ENCODE measurements at places on chromosomes 6 and 20.

DNA sequence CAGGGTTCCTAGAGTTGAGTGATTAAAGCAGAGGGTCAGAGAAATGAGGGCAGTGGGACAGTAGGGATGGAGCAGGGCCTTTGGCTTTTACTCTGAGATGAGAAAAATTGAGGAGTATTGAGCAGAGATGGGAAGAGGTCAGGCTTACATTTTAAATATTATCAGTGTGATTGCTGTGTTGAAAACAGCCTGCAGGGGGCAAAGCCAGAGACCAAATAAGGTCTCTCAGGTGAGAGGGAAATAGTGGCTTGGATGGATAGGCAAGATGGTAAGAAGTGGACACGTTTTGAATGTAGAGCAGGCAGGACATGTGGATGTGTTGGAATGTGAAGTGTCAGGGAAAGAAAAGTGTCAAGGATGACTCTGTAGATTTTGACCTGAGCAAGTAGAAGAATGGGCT is 105.0 kb upstream of the MAP3K7 start:
- DNase-seq, result no peak

GRCh38 chr20:51750037-51750769 is 18.0 kb downstream of the ATP9A start:
- DNase-seq, result peak; percentile 15

DNA sequence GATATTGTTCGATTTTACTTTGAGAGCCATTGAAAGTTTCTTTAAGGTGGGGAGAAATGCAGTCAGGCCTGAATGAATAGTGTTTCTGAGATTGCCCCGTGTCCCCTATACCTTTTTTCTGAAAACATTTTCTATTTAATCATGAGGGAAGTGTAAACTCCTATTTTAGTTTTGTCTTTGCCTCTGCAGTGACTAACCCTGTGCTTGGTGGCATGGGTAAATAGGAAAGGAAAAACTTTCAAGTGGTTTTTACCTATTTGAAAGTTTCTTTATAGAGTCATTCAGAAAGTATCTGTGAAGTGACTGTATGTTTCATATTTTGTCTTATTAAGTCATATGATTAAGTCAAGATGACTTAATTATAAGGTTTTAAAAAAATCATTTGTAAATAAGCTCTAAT is 14.5 kb downstream of the SNRNP48 start:
- no peak for DNase-seq

DNA sequence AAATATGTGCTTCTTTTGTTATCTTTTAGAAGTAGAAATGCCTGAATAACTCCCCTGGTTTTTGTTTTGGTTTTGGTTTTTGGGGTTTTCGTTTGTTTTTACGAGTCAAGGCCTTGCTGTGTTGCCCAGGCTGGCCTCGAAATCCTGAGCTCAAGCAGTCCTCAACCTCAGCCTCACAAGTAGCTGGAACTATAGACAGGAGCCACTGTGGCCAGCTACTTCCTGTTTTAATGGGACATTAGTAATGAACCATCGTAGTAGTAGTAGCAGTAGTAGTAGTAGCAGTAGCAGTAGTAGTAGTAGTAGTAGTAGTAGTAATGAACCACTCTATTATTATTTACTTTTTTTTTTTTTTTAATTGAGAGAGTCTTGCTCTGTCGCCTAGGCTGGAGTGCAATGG is 66.0 kb downstream of the UBR2 start:
- no peak for DNase-seq

DNA sequence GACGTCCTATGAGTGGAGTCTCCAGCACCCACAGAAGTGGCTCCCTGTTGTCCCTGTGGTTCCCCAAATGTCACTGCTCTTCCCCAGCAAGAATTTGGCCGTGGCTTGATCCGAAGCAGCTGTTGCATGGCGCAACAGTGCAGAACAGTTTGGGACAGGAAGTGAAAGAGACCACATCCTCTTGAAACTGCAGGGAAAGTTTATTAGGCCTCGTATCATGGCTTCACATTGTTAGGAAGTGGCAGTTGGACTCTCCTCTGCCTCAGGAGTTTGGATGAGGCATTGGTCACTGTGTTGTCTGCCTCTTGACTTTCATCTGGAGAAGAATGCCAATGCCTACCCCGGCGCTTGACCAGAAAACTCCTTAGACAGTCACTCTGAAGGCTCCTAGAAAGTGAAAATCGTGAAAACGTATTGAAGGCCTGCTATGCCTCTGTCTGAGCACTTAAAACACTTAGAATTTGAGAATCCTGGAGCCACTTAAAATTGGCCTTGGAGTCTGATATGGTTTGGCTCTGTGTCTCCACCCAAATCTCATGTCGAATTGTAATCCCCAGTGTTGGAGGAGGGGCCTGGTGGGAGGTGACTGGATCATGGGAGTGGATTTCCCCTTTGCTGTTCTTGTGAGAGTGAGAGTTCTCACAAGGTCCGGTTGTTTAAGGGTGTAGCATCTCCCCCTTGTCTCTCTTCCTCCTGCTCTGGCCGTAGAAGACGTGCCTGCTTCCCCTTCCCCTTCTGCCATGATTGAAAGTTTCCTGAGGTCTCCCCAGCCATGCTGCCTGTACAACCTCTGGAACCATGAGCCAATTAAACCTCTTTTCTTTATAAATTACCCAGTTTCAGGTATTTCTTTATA is 334.9 kb upstream of the JARID2 start:
- no peak for DNase-seq

GRCh38 chr6:21115111-21115510 is 478.4 kb upstream of the SOX4 start:
- DNase-seq, result no peak

DNA sequence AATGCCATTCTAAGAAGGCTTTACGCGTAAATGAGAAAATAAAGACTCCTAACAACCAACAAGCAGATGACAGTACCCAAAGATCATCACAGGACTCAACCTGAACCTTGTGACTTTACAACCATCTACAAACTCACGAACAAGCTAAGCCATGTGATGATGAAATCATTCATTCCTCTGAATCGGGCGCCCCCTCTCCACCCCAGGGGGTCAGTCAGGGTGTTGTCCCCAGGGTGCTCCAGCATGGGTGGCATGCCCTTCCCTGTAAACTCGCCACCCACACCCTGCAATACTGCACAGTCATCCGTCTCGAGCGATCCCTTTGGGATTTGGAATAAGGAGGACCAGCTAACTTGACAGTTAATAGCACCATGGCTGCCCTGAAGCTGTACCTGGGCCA is 12.6 kb downstream of the SERPINB6 start:
- no peak for DNase-seq

DNA sequence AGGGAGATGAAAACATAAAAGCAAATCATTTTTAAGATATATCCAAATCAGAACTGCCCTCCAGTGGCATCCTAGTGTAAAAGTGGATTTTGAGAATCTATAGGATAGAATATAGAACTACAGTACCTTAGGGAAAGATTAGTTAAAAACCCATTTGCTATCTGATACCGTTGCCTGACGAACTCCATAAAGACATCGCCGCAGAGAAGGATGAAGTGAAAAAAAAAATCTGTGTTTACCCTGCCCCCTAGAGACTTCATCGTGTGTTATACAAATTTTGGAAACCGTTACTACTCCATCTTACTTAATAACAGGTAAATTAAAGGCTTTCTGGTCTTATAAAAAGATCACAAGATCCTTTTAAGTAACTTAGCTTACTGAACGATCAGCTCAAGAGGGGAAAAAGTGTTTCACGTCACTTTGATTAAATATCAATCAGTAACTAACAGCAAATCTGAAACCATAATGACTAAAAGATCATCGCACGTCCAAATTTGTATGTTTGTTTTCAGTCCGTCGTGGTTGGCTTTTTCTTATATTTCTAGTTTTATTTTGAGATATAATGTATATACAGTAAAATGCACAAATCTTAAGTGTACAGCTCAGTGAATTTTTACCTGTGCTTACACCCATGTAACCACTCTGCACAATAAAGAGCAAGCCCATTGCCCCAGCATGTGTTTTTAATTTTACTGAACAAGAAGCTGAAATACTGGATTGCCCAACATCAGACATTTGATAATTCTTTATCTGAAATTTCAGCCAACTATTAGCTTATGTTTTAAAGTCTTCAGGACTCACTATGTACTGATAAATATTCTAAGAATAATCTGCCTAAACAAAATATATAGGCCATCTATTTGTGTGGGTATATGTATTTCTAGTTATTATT is 881 bp upstream of the MCM3 start:
- DNase-seq, result no peak

DNA sequence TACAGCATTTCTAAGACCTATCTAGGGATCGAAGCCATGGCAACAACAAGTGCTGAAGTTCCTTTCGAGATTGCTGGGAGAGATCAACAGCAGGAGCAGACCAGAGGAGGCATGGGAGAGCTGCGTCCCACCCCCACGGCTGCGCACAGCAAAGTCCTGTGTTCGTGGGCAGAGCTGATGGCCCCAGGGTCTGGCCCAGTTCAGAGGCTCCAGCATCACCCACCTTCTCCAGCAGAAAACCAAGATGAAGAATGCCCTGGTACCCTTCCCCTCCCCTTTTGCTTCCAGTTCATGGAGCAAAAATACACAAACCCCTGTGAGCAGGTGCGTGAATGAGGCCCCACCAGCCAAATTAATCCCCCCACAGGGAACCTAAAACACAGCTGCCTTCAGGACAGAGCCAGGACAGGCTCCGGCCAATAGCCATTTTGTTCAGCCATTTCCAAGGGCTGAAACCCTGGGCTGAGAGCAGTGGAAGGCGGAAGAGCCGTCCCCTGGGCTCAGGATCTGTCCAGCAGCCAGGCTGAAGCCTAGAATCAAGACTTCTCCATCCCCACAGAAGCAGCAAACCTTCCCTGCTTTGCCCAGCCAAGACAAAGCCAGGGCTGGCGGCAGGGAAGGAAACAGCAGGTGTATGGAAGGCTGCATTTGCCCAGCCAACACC is 102.8 kb downstream of the PREX1 start:
- DNase-seq, result no peak

DNA sequence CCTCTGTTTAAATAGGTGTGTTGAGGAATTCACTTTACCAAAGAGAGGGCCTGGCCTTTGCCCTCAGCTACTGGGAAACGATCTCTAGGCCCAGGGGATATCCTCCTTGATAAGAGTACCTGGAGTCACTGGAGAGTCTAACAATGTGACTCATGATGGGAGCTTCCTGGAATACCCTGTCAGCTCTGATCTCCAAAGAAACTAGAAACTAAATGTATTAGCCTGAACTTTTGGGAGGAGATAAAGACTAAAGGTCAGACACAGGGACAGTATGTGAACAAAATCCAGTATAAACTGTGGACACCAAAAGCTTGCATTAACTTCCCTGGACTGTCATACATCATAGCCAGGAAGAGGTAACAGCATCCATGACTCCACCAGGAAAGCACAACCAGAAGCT is 148.5 kb downstream of the RNGTT start:
- no peak for DNase-seq

DNA sequence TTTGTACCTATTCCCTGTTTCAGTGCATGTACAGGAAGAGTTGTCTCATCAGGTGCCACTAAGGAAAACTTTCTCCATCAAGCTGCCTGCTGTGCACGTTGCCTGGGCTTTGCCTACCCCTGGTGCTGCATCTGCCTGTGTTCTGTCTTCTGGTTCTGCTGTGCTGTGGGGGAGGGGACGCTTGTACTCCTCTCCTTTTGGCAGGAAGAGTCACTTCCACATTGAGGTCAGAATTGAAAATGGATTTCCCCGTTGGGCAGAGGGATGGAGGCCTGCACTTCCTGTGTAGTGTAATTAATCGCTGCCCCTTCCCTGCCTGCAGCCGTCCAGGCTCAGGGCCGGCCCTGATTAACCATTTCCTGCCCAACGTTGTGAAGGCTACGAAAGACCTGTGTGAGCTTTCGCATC is 153.3 kb downstream of the SCML4 start:
- DNase-seq, result no peak

GRCh38 chr6:54188846-54189245 is 77.6 kb downstream of the MLIP start:
- DNase-seq, result no peak

GRCh38 chr6:14092316-14092715 is 25.3 kb upstream of the CD83 start:
- no peak for DNase-seq

DNA sequence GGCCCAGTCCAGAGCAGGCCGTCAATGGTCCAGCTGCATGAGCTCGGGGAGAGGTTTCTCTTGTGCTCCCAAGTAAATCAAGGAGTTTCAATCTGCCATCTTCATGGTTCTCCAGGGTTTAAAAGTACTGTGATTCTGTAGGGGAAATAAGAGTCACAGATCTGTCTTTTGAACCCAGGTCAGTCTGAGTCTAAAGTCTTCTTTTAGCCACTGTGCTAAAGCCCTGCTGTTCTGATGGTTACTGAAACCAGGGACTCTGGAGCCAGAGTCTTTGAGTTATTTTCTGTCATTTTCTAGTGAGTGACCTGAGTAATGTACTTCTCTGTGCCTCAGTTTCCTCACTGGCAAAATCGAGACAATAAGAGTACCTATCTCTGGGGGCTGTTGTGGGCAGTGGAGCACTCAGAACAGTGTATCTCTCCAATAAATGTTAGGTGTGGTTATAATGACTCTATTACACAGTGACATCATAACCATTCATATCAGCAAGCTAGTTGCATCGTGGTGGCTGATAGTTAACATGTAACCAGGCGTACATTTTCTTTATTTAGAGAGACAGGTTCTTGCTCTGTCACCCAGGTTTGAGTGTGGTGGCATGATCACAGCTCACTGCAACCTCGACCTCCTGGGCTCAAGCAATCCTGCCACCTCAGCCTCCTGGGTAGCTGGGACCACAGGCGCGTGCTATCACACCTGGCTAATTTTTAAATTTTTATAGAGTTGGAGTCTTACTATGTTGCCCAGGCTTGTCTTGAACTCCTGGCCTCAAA is 74.6 kb upstream of the KCNG1 start:
- no peak for DNase-seq

GRCh38 chr6:123529058-123529457 is 107.7 kb downstream of the TRDN start:
- DNase-seq, result no peak

All from activated T-helper 9 cell treated with anti-CD3 and anti-CD28 coated beads, Interleukin-2, amount 50 U/mL, for 16 hours (primary cell).